ENCODE measurements at places on chromosomes 16 and 17.

DNA sequence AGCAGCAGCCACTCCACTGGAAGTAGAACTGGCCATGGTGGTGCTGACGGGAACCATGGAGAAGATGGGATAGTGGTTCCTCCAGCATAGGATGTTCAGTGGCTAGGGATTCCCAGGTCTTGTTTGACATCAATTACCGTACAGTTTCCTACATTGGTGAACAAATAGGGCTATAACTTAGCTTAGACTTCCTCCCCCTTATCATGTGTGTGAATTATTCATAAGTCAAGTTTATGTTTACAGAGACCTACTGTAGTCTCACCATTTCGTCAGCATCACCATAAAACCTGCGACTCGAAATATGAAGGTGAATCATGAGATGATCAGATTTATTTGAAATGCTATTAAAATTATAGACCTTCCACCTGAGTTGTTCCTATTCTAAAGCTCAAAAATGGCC lies 1.2 kb downstream of the KRTAP2-3 start:
- DNase-seq, result no peak

GRCh38 chr17:59680314-59680713 lies 26.9 kb downstream of the PTRH2 start:
- DNase-seq, result no peak

DNA sequence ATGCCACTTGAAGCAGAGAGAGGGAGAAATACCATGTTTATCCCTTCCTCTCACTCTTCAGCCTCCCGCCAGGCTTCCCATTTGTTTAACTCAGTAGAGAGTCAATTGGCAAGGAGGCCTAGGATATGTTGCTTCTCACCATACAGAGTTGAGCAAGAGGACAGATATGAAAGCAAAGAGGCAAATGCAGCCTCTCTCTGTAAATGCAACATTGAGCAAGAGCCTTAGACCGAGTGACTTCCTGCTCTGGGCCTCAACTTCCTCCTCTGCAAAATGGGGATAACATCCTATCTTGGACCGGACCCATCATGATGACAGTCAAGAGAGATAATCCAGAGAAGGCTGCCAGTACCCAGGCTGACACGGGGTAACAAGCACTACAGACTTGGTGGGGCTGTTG lies 36.8 kb downstream of the SOCS1 start:
- DNase-seq, result no peak

- DNase-seq, result no peak
These were observed 419.0 kb upstream of the CDH11 start for GRCh38 chr16:65540901-65541300.

DNA sequence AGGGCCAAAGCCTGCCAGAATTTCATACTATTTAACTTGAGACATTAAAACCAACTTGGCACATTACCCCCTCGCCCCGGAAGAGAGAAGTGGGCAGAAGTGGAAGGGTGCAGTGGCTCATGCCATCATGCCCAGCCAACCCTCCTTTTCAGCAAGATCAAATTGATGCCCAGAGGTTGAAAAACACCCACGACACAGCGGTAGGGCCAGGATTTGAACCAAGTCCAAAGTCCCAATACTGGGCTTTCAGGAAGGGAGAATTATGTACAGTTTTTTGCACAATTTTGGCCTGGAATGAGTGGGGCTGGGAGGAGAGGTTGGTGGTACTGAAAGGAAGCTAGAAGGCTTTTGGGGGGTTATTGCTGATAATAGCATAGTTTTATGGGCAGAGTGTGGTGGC lies 11.0 kb downstream of the PDP2 start:
- DNase-seq, result no peak

DNA sequence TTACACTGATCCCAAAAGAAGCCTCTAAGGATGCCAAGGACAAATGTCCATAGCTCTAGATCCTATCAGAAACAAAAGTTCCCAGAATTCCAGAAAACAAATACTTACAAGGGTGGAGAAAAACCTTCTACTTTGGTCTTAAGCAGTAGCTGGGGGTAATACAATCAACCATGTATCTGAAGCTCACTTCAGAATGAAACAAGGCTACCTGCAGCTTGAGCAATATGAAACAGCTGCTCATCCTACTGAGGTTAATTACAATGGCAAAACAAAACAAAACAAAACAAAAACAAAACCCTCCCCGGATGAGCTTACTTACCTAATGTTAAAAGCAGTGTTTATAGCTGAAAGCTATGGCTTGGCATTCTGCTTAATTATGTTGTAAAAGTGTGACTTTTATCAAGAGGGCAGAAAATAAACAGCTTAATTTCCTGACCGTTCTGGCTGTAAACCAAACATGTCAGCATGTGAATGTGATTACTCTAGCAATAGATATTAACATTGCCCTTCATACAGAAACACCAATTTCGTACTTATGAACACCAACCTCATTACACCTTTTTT lies 10.5 kb downstream of the PDZD9 start:
- DNase-seq, result no peak

DNA sequence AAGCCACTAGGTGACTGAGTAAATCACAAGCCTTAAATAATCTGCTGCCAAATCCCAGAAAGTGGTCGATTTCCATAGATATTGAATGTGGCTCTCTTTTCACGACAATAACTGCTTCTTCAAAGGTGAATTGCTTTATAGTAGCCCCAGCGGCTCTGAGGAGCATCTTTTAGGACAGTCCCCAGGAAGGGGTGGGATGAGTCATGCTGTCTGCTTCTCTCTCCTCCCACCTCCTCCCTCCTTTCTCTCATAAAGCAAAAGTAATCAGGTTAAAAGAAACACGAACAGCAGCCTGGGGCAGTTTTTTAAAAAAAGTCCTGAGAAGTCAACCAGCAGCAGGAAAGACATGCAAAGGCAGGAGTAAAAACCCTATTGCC lies 1.8 kb downstream of the KIAA0513 start:
- no peak for DNase-seq

DNA sequence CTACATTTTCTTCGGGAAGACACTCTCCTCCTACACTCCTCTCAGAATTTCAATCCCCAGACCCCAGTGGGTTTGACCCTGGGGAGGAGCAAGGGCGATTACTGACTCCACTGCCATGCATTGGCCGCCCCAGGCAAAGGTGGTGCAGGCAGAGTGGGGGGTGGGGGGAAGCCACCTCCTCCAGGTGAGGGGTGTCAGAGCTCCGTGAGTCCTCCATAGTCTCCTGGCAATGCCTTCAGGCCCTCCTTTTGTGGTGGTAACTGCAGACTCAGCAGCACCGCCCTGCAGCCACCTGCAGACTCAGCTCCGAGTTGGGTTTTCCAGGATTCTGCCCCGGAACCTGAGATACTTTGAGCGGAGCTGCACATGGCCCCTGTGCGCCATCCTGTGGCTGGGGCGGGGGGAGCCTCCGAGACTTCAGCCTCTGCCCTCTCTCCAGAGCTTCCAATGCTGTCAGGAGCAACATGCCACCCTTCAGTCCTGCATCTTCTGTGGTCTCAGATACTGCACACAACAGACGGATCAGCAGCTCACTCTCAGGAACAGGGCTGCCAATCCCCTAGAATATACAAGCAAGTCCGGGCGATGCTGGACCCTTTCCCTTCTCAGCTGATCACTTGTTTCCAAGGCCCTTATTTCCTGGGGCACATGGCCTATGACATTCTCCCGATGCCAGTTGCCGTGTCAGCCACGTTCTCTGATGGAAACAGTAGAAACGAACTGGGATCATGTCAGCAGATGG lies 2.4 kb upstream of the SLC47A2 start:
- DNase-seq, result no peak

GRCh38 chr17:56653877-56654276 lies 60.4 kb downstream of the NOG start:
- DNase-seq, result no peak

GRCh38 chr16:29290631-29291247 lies 115.8 kb downstream of the NPIPB11 start:
- no peak for DNase-seq

- DNase-seq, result peak; percentile 38
These were observed 24.9 kb downstream of the GSE1 start for GRCh38 chr16:85637808-85638647.

GRCh38 chr16:85528528-85529387 lies 84.4 kb upstream of the GSE1 start:
- DNase-seq, result no peak

DNA sequence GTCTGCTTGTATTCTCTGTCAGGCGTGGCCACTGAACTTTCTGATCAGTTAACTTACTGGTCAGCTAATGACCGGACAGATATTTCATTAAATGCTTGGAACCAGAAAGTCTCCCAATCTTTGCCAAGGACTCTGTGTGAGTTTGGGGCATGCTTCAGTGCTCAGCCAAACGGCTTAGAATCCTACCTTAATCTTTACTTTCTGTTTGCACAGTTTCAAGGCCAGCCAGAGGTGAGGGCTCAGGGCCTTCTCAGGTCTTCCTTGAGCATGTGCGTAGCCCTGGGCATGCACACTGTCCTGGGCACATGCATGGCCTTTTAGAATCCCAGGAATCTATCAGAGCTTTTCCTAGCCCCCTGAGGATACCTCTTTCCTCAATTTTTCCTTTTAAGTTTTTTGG lies 230.1 kb downstream of the RAB11FIP4 start:
- no peak for DNase-seq

DNA sequence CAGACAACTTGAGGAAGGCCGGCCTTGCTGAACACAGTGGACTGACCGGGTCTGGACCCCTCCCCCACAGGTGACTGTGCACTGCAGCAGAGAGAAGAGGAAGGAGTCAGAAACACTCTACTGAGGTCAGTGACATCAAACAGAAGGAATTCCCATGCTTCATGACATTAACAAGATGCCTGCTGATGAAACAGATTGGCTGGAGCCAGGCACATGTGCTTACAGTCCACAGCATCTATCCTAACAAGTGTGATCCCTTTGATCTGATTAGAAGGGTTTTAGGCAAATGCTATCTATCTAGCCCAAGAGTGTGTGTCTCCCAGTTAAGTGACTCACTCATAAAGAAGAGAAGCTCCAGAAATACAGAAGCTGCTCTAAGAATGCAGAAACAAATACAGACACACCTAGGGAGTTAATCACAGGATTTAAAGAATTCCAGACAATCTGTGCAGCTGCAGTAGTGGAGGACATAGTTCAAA lies 90.2 kb downstream of the SYCE1L start:
- DNase-seq, result no peak

DNA sequence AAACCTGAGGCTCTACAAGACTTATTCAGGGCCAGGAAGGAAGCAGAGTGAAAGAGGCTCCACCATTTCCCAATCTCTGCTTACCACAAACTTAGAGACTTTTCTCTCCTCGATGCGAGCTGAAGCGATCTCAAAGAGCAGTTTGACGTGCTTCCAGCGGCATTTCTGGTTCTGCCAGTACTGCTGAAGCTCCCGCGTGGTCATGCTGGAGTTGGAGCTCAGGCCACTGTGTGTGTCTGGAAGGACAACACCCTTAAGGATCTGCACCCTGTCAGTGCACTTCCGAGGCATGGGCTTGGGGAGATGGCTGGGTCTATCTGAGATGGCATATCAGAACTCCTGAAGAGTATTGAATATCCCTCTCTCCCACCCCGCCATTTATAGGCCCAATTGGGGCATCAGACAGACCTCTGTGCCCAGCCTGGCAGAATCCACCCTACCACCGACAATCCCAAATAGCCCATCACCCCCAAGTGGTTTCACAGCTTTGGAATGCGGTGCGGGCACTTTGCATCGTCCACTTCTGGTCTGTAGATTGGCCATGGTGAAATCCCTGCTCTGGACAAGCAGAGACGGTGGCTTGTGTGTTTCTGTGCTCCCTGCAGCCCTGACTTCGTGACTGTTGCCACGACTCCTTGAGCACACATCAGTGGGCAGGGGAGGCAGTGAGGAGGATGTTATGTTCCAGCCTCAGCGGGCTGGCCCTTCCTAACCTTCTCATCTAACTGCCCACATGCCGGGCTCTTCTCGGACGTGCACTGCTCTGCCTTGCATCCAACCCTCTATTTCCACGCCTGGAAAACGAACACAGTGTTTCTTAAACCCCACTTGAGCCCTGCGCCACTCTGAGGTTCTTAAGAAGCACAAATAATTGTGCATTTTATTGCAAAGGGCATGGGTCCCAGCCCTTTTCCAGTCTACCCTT lies 5.2 kb downstream of the SNX20 start:
- DNase-seq, result no peak

GRCh38 chr17:427327-427726 lies 74.7 kb upstream of the RPH3AL start:
- DNase-seq, result peak; percentile 10

- peak; percentile 87 for DNase-seq
These were observed 129.7 kb upstream of the CHMP6 start for GRCh38 chr17:80861892-80862291.

DNA sequence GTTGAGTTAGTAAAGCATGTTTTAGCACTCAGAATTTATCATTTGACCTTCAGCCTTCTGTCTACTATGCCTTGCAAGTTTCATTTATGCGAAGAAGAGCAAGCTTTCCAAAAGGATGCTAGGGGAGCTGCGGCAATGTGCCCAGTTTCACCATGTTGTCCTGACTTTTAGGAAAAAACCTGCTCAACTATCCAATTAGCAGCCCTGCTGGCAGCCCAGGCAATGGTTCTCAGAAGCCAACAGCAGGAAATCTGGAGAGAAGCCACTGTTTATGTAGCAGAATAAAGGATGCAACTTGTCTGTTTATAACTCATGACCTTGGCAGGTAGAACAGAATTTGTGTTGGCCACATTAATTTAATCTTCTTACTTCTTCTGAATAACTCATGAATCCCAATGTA lies 230.8 kb downstream of the ABCC12 start:
- no peak for DNase-seq

DNA sequence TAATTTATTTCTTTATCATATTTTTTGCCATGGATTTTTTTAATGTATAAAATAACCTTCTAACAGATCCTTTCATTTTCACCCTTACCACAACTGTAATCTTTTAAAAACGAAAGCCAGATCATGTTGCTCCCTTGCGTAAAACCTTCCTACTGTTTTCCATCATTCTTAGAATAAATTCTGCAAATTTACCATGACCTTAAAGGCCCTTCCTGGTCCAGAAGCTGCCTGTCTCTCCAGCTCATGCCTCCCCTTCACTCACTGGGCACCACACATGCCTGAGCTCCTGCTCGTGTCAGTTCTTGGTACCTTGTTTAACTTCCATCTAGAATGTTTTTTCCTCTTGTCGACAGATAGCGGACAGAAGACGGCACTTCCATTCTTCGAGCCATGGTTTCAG lies 245.0 kb upstream of the CDH5 start:
- no peak for DNase-seq

DNA sequence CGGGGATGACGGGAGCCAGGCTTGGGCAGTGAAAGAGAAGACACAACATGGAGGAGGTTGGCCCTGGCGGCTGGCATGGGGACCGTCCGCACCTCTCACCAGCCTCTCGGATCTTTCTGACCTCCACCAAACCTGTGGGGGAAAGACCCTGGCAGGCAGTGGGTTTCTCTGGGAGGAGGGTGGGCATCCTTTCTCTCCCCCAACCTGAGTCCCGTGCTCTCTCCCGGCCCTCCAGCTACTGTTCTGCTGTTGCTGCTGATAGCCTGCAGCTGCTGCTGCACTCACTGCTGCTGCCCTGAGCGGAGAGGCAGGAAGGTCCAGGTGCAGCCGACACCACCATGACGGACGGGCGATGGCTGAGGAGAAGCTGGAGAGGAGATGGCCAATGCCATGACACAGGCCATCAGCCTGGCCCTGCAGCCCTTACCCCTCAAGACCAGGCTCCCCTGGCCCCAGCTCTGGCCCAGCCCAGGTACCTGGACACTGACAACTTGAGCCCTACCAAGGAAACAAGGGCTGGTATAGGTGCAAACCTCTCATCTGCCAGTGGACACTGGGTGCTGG lies 7.4 kb downstream of the SMIM5 start:
- no peak for DNase-seq

- DNase-seq, result no peak
These were observed 18.1 kb downstream of the SDK2 start for GRCh38 chr17:73625991-73626673.

- DNase-seq, result no peak
These were observed 7.7 kb downstream of the CDH5 start for GRCh38 chr16:66374176-66374575.

Measured in NCI-H1436 (cell line).